Germinal center (tissue), 1 donor: ENCODE measurements at places on chromosomes 16 and 17.
A peak's percentile ranks its signal among the peaks of the same experiment; 100 is the strongest.

GRCh38 chr16:84608282-84608681, 9.6 kb downstream of the COTL1 start:
- no peak for DNase-seq

GRCh38 chr17:17114592-17115225, 72.5 kb downstream of the MPRIP start:
- no peak for DNase-seq

- no peak for DNase-seq
Observed at GRCh38 chr17:37494971-37495370, 5.3 kb downstream of the DUSP14 start.

DNA sequence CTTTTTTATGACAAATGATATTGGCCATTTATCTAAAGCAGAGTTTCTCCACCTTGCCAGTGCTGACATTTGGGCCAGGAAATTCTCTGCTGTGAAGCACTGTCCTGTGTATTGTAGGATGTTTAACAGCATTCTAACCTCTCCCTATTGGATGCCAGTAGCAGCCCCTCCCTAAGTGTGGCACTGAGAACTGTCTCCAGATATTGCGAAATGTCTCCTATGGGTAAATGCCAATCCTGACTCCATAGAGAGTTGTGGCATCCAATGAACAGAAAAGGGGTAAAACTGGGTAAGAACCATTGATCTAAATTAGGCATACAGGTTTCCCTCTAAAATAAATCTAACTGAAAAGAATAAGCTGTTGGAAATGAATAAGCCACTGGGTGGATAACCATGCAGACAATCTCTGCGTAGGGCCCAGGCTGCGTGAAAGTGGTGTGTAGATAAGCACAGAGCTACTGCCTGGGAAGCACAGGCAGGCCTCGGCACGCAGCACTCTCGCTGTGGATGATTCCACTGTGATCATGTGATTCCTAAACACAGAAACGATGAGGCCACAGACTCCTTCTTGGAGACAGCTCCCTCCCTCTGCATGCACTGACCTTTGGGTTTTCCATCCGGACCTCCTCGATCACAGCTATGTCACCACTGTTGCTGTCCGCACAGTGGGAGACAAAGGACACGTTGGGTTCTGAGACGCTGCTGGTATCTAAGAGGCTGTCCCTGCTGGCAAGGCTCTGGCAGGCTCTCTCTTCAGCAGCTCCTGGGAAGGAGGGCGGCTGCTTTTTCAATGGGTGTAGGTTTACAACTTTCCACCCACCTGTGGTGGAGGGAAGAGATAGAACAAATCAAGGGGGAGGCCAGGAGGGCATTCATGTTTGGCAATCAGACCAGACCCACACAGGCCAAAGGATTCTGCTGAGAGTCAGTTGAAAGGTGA, 44.1 kb downstream of the GTF3C1 start:
- DNase-seq = no peak

DNA sequence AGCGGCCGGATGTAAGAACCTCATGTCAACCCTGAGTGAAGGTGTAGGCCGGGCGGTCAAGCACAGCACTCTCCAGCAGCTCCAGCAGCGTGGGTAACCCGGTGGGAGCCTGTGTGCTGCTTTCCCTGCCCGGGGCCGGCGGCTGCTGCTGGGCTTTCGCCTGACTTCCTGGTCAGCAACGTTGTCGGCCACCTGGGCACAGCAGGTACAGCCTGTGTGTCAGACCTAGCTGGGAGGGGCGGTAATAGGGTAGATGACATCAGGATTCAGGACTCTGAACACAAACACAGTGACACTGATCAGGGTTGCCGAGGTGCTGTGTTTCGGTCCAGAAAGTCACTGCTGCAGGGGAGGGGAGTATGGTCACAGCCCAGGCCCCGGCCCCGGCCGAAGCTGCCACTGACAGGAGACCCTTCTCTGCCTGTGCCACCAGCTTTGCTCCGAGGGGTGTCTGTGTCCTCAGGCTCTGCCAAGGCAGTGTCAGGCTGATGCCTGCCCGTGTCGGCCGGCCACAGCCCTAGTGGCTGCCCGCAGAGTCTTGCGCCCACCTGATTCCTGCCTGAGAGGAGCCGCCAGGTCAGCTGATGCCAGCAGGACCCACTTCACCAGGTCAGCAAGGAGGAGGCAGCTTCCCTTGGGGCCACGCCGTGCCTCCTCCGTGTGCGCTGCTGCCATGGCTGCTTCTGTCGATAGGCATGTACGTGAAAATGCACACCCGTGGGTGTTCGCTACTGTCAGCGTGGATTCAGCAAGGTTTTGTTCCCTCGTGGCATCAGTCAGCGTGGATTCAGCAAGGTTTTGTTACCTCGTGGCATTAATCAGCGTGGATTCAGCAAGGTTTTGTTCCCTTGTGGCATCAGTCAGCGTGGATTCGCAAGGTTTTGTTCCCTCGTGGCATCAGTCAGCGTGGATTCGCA, 9.2 kb downstream of the RAB40C start:
- DNase-seq = no peak

- DNase-seq = no peak
Observed at GRCh38 chr17:2795441-2796163, 636 bp upstream of the RAP1GAP2 start.

GRCh38 chr17:28029044-28029443, 13.4 kb upstream of the NLK start:
- DNase-seq = no peak

GRCh38 chr16:70682239-70683145, 3.4 kb downstream of the MTSS2 start:
- DNase-seq = no peak

GRCh38 chr17:55421179-55421934, at the start of gene MMD:
MMD (minus strand) TSS chr17:55421835; CDS start chr17:55421695, 140 bp downstream.
- peak; percentile 19 for DNase-seq

DNA sequence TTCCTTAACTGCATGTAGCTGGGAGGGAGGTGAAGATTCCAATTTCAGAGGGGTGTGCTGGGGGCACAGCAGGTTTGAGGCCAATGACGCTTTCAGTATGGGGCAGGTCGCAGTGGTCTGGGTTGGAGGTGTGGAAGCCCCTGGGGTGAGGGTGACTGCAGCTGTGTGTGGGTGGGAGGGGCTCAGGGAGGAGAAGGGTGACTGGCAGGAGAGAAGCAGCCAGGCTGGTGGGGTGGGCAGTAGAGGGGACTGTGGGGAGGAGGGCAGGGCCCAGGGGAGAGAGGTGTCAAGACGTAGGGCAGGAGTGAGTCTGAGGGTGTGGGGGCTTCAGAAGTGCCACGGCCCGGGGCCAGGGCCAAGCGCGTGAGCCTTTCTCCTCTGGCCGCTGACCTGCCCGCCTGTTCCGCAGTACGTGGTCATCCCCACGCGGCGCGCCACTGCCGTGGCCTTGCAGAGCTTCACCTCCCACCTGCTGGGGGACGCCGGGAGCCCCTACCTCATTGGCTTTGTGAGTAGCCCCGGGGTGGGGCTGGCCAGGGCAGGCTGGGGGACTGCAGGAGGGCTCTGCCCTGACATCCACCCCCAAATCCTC, 19.4 kb downstream of the MYBBP1A start:
- DNase-seq = no peak

GRCh38 chr17:57480438-57481196, 224.3 kb downstream of the MSI2 start:
- DNase-seq = no peak

DNA sequence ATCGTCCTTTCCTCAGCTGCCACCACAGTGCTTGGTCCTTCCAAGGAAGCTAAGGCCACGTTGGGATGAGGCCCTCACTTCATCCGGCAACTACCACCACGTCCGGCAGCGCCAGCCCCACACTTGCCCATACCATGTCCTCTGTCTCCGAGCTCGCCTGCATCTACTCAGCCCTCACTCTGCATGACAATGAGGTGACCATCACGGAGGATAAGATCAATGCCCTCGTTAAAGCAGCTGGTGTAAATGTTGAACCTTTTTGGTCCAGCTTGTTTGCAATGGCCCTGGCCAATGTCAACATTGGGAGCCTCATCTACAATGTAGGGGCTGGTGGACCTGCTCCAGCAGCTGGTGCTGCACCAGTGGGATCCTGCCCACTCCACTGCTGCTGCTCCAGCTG, 44.9 kb downstream of the TTC19 start:
- DNase-seq = no peak

DNA sequence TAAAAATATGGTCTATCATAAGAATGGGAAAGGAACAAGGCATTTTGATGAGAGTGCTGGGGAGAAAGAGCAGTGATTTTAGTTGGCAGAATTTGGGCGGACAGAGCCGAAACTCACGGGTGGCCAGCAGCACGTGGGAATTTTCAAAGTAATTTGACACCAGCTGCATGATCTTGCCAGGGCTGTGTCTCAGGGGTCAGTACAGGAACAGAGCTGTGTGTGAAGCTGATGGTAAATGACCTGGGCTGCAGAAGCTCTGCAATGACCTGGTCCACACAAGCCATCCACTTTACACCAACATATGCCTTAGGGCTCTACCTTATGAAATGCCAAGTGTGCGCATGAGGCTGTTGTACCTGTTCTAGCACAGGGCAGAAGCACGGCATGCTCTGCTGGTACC, 112.0 kb downstream of the ZFHX3 start:
- DNase-seq = no peak

GRCh38 chr16:17228048-17228707, 242.6 kb downstream of the XYLT1 start:
- DNase-seq = no peak

DNA sequence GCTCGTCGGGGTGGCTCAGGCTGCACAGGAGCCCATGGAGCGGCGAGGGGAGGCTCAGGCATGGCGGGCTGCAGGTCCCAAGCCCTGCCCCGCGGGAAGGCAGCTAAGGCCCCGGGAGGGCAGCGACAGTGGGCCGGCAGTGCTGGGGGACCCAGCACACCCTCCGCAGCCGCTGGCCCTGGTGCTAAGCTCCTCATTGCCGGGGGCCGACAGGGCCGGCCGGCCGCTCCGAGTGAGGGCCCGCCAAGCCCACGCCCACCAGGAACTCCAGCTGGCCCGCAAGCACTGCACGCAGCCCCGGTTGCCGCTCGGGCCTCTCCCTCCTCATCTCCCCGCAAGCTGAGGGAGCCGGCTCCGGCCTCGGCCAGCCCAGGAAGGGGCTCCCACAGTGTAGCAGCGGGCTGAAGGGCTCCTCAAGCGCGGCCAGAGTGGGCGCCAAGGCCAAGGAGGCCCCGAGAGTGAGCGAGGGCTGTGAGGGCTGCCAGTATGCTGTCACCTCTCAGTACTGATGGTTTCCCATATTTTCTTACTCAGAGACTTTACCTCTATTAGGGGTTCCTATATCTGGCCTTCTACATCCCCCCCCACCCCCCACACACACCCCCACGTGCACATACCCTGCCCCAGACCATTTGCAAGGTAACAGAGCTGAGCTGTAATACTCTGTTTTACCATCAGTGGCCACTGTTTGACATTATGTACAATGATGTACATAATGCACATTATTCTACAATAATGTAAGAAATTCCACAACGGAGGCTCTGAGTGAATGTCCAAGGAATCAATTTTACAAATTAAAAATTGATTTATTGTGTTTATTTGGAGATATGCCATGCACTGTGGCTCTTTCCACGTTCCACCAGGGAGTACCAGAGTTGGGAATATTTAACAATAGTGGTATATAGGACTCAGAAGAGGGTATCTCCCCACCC, 3.7 kb upstream of the VAT1L start:
- no peak for DNase-seq

GRCh38 chr17:55641676-55642081, 81.0 kb downstream of the TMEM100 start:
- DNase-seq = peak; percentile 30

- DNase-seq = no peak
Observed at GRCh38 chr16:89607937-89608740, 5.3 kb upstream of the DPEP1 start.

GRCh38 chr16:78434401-78434800, 334.9 kb downstream of the WWOX start:
- DNase-seq = no peak

- DNase-seq = no peak
Observed at GRCh38 chr17:50123649-50124349, 6.2 kb downstream of the SAMD14 start.

DNA sequence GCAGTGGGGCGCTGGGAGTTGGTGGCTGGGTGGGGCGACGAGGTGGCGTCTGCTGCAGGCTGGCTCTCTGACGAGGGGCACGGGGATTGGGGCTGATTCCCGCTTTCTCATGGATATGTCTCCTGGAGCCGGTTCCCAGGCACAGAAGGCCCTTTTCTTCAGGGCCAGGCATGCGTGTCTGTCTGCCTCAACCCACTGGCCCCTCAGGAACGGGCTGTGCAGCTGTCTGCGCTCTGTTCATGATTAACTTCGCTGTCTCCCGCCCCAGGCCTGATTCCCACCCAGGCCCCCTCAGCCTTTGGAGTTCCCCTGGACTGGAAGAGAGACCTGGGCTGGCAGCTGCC, 53.1 kb downstream of the RAP1GAP2 start:
- DNase-seq = no peak

GRCh38 chr16:86067936-86068335, 169.0 kb downstream of the IRF8 start:
- DNase-seq = no peak

GRCh38 chr17:65166787-65167186, 29.6 kb downstream of the RGS9 start:
- no peak for DNase-seq

GRCh38 chr16:89446136-89446974, 44.0 kb downstream of the ANKRD11 start:
- no peak for DNase-seq
